ENCODE measurements at places on chromosomes 16 and 17. TPM values are rescaled to one million over a fixed set of nuclear protein-coding genes. Genes with fewer than 3 reads are reported as not detected.
A peak's percentile ranks its signal among the peaks of the same experiment; 100 is the strongest.

NEUROD2 gene
- total RNA-seq: not detected

CLEC18B gene
- not detected for total RNA-seq

NPIPB6 gene
- total RNA-seq: 4.1 TPM

KDM6B gene
- 6.1 TPM for total RNA-seq

TP53TG3B gene
- total RNA-seq: not detected

DLX4 gene
- not detected for total RNA-seq

KLHL10 gene
- 1.1 TPM for total RNA-seq

SLC5A11 gene
- total RNA-seq: 0.14 TPM

GLIS2 gene
- 11.9 TPM for total RNA-seq

LGALS9 gene
- 25.7 TPM for total RNA-seq

PRKCB gene
- 12.1 TPM for total RNA-seq

RNF157 gene
- total RNA-seq: 3.1 TPM

TNFRSF17 gene
- not detected for total RNA-seq

G6PC1 gene
- not detected for total RNA-seq

DECR2 gene
- 17.6 TPM for total RNA-seq

CD19 gene
- total RNA-seq: not detected

GRCh38 chr16:3762107-3762750 lies 44.9 kb upstream of the TRAP1 start:
- DNase-seq: no peak

GRCh38 chr17:12738624-12739023 lies 50.7 kb upstream of the ARHGAP44 start:
- no peak for DNase-seq

DNA sequence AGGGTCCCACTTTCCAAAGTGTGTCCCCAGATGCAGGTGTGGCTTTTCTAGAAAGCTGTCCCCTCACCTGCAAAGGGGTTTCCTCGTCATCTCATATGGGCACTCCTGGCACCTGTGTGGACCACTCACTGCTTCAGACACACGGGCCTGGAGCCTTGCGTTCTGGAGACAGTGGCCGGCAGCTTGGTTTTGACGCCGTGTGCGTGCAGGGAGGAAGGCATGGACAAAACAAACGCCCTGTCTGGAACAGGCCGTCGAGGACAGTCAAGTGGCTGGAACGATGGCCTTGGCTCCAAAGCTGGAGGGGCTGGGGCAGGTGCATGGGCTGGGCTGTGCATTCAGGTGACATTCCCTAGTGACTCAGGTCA lies 13.0 kb upstream of the C16orf95 start:
- no peak for DNase-seq

GRCh38 chr17:40150276-40150675 lies 9.9 kb downstream of the CASC3 start:
- DNase-seq: no peak

DNA sequence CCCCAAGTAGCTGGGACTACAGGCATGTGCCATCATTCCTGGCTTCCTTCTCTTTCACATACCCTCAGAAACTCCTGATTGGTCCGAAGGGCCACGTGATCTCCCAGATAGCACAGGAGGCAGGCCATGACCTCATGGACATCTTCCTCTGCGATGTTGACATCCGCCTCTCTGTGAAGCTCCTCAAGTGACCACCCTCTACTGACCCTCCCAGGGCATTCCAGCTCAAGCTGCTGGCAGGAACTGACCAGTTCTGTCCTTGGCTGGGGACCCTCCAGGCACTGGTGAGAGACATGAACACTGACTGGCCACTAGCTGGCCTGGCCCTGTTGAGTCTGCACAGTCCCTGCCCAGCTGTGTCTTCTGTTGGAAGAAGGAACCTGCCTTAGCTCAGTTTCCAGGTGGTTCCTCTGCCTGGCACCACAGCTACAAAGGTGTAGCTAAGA lies 5.6 kb downstream of the ERAL1 start:
- DNase-seq: no peak

GRCh38 chr17:75061055-75061438 lies 14.0 kb downstream of the KCTD2 start:
- no peak for DNase-seq

- no peak for DNase-seq
Measured at GRCh38 chr16:88747588-88748301, 37.3 kb downstream of the PIEZO1 start.

DNA sequence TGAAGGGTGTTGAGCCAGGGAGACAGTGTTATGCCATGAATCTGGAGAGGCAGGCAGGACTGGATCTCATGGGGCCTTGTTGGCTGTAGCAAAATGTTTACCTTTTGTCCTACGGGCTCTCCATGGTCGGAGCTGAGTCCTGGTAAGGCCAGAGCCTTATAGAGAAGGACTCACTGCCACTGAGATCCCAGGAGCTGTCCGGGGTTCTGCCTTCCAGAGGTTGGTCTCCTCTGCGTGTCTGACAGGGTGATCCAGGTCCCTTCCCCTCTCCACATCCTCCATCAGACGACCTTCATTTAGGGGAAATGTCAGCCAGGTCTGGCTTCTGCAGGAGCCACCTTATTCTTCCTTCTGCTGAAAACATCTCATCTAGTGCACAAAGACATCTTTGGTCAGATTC lies 285.2 kb upstream of the N4BP1 start:
- DNase-seq: no peak

GRCh38 chr17:17514993-17515933 lies 19.1 kb upstream of the RASD1 start:
- DNase-seq: no peak

DNA sequence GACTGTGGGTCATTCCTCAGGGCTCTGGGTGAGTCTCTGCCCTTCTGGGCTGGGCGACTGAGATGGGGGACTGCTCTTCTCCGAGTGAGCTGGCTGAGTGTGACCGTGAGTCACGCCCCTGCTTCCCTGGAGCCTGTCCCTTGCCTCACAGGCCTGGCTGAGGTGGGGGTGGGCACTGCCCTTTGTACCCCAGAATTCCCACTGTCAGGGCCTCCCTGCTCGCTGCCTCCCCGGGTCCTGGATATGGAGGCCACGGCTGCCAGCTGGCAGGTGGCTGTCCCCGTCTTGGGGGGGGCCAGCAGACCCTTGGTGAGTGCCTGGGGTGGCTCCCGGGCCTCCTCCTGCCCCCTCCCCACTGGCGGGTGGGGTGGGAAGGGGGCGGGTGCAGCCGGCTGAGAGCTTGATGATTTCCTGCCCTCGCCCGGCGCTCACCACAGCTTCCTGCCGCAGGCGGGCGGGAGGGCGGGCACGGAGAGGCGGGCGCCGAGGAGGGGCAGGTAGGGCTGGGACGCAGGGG lies at the start of gene LAT:
Gene LAT (plus strand): TSS at position 434 of the 517 bp plus-strand sequence. CDS start 366 bp downstream, outside the sequence.
- DNase-seq: no peak

DNA sequence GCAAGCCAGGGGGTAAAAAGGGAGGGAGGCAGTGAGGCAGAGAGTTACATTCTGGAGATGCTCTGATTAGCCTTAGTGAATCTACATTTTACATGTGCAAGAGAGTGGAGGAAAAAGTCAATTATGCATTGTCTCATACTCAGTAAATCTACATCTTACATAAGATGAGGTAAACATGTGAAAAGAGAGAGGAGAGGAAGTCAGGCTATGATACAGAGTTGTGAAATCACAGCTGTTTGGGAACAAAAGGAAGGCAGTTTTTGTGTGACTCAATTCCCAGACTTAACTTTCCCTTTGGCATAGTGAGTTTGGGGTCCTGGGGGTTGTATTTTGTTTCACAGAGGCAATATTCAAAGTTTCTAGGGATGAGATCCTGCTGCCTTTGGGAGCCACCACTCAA lies 67.8 kb downstream of the GP2 start:
- no peak for DNase-seq

GRCh38 chr17:45346216-45347015 lies 29.6 kb upstream of the MAP3K14 start:
- DNase-seq: peak; percentile 63

GRCh38 chr16:72809446-72809845 lies 238.5 kb downstream of the ZFHX3 start:
- DNase-seq: no peak

- peak; percentile 73 for DNase-seq
Measured at GRCh38 chr17:21019976-21020586, 22.7 kb downstream of the USP22 start.

DNA sequence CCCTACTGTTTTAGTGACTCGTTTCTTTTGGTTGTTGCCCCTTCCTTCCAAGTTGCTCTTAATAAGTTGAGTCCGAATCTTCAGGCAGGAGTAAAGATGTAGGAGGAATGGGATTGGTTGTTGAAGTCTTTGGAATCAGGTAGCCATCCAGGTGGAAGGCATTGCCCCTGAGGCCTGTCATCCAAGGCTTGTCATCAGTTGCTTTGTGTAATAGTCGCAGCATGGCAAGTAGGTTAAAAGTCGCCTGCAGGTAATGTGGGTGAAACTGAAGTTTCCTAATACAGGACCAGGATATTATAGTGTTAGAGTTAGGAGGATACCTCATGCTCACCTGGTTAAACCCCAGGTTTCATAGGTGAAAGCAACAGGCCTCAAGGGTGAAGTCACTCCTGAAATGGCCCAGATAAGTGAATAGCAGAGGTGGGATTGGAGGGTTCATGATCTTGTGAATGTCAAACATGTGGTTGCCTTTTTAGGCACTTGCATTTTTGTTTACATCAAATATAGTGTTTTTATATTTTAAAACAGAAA lies 934 bp downstream of the PCTP start:
- DNase-seq: no peak

DNA sequence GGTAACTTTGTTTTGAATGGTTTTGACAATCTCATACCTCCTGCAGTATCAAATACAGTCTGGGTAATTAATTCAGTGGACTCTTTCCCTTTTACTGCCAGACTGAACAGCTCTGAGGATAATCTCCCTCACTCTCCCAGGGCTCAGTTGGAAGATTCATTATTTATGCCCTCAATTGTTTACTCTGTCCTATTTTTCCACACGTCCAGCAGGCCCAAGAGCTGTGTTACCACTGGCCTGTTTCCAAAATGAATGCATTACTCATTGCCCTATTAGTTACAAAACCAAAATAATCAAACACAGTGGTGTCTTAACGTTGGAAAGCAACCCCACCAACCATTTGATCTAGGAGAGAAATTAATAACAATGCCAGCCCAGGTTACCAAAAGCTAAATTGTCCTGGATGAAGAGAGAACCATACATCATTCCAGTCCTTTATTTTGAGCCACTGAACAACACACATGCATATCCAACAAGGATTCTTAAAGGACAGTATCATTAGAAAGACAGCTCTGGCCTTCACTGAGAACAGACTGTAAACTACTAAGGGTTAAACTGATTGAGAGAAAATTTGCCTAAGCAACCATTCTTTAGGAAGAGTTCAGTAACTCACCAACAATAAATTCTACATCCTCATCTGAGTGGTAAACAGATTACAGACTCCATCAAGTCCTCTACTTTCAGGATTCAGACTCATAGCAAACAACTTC lies 34.5 kb downstream of the FAM222B start:
- no peak for DNase-seq

GRCh38 chr17:38628441-38628840 lies 22.7 kb upstream of the SRCIN1 start:
- DNase-seq: no peak

DNA sequence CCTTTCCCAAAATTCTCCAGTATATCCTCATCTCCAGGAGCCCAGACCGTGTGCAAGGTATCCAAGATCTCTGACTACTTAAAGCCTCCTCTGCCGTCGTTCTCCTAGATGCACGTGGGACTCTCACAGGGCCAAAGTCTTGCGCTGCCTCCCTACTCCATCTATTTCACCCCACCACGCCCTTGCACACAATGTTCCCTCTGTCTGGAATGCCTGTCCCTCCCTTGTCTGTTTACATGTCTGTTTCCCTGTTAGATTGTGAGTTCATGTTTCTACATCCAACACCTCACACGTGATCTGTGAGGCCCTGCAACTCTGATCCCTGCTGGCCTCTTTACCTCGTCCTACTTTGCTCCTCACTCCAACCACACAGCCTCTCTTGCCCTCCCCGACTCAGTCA lies 4.9 kb upstream of the FZD2 start:
- DNase-seq: no peak

GRCh38 chr17:59534583-59534982 lies 30.8 kb upstream of the DHX40 start:
- DNase-seq: no peak

- DNase-seq: peak; percentile 95
Measured at GRCh38 chr17:73343168-73343634, 31.4 kb upstream of the CDC42EP4 start.

- peak; percentile 93 for DNase-seq
Measured at GRCh38 chr17:57032343-57032742, 52.7 kb upstream of the AKAP1 start.

DNA sequence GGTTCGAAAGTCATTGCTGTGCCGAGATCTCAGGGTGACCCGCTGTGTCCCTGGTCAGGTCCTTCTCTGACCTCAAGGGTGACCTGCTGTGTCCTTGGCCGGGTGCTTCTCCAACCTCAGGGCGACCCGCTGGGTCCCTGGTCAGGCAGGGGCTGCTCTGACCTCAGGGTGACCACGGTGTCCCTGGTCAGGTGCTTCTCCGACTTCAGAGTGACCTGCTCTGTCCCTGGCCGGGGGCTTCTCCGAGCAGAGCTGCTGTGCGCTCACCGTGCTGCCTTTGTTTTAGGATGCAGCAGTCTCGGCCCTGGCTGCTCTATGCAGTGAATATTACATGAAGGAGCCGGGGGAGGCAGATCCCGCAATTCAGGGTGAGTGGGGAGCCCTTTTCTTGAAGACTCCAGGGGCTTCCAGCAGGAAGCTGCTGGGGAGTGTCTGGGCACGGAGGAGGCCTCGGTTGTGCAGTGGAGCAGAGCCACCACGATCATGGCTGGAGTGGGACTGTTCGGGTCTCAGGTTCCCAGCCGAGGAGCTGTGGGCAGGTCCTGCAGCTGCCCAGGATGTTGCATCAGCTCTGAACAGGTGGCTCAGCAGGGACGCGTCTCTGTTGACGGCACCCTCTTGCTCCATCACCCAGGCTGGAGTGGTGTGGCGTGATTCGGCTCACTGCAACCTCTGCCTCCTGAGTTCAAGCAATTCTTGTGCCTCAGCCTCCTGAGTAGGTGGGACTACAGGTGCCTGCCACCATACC lies 83.7 kb upstream of the ZNF750 start:
- DNase-seq: no peak

DNA sequence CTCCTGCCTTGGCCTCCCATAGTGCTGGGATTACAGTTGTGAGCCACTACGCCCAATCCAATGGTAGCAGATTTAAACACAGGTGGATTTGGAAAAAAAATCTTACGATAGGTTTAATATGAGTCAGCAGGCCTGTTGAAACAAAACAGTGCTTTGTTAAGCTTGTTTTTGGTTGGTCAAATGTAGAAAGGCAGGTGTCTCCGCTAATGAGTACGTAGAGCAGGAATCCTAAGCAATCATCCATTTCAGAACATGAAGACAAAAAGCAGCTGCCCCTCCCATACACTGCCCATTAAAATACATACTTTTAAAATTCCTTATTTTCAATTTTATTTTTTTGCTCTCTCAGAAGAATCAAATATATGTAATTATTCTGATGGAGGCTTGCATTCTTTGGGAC lies 1.9 kb upstream of the WWOX start:
- DNase-seq: no peak

- peak; percentile 86 for DNase-seq
Measured at GRCh38 chr17:50064253-50065001, 8.5 kb downstream of the ITGA3 start.

GRCh38 chr16:918068-918467 lies 52.7 kb downstream of the LMF1 start:
- DNase-seq: no peak
